ENCODE measurements at places on chromosomes 4 and X.

GRCh38 chr4:114866901-114867670 is 246.3 kb downstream of the NDST4 start:
- DNase-seq: no peak

GRCh38 chr4:1334579-1334895 is 12.5 kb upstream of the UVSSA start:
- no peak for DNase-seq

DNA sequence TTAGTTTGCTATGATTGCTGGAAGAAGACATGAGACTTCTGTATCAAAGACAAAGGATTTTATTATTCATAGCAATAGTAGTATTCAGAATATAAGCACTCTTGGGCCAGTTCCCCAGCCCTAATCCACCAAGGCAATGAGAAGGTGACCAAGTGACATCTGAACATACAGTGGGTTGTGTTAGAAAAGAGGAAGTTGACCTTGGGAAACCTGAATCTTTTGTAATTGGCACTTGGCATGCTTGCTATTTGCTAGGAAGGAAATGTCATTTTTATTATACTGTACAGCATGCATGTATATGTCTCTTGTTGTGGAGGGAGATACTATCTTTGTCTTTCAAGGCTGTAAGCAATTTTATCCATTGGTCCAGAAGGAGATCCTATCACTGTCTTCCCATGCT is 216.1 kb upstream of the FAT1 start:
- no peak for DNase-seq

DNA sequence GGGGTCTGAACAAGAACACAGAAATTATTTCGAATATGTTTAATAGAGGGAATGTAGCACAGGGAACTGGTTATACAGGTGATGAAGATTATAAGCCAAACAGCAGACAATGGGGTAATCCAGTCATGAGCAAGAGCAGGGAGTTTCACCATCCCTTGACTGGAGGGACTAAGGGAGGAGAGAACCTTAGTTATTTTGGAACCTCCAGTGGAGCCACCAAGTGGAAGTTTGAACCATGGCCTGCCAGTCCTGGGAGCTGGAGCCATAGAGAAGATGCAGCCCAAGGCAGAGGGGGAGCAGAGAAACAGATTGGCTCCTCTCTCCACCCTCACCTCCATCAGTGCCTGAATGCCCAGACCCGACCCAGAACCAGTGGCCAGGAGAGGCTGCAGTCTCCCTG is 264.6 kb upstream of the RASGEF1B start:
- DNase-seq: no peak

GRCh38 chrX:44580466-44580865 is 37.8 kb upstream of the FUNDC1 start:
- no peak for DNase-seq

- DNase-seq: no peak
Measured at GRCh38 chr4:137623013-137623412, 90.7 kb upstream of the PCDH18 start.

DNA sequence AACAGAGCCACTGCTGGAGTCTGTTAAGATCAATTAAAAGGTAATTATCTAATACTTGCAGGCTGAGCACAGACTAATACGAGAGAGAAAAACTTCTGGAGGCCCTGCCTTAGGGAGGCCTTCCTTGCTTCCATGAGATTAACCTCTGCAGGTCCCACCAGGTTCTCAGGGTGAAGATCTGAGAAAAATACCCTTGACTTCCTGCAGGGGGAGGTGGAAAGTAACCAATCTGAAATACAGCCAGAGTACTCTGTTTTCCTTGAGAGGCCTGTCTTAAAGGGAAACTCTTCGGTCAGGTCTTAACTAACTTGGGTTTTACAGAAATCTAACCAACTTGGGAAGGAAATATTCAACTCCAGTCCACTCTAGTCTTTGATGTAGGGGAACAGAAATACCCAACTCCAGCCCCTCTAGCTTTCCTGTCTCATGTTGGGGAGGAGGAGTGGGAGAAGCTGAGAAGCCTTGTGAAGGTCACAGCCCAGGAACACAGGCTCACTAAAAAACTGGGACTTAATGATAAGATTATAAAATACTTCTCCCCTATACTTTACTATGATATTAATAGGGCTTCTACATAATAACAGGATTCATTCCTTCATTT is 77.1 kb downstream of the TBCK start:
- no peak for DNase-seq

GRCh38 chr4:146087856-146088255 is 87.7 kb upstream of the LSM6 start:
- DNase-seq: no peak

GRCh38 chr4:41985151-41985550 is 3.6 kb downstream of the DCAF4L1 start:
- no peak for DNase-seq

DNA sequence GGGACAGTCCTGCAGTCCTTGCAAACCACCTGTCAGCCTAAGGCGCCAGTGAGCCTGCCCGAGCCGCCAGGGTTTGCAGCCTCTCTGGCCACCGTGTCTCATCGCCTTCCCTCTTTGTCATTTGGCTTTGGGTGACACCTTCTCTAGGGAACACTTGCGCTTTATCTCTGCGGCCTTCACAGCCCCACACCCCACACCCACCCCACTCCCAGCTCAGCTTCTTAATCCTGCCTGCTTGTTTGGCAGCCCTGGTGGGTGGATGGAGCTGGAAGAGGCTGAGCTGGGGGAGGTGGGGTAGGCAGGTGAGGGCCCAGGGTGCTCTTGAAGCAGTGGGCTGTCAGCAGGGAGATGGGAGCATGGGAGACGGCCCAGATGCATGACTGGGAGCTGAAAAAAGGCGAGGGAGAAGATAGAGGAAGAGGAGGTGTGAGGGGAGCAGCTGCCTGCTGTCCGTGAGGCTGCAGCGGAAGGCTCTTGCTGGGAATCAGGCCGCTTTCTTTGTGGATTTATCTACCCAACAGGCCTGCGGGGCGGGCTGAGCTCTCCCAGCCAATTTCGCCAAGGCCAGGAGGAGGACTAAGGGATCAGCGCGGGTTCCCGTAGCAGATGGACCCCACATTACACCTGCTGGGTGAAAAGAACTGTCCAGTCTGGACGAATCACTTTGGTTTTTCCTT is 97.5 kb upstream of the STOX2 start:
- DNase-seq: no peak

DNA sequence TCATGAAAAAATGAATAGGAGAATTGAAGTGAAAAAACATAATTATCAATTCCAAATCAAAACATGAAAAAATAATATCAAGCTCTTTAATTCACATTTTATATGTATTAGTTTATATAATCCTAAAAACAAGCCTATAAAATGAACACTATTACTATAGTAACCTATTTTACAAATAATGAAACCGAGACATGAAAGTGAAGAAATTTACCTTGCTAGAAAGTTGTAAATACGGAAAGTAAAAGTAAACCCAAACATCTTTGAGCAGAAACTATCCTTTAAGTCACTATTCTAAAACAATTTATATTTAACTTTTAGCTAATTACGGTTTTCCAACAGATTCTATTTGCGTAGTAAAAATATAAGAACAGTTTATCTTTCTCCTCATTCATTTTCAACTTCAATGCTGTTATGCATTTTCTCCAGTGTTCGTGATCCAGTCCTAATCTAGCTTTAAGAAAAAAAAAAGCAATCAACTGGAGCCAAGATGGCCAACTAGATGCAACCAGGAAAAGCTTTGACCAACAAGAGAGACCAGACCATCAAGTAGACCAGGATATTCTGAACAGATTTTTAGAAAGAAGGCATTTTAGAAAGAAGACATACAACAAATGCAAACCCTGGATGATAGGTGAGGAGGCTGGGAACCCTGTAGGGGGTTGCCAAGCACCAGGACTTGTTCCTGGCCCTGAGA is 67.0 kb downstream of the DDX53 start:
- no peak for DNase-seq

GRCh38 chrX:81662381-81662780 is 460.5 kb downstream of the SH3BGRL start:
- DNase-seq: no peak

DNA sequence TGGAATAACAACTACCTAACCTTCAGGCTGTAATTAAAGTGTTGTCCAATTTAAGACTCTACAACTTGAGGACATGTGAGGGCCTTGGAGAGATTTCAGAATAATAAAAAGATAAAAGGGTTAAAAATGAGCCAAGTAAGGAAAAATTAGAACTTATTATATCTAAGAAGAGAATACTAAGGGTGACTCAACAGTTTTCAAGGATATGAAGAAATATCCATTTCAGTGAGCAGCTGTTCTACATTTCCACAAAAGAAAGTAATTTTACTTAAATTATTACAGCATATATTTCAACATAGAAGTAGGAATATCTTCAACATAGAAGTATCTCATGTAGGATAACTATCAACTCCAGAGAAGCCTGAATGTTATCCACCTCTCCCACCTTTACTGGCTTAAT is 11.3 kb downstream of the SNX12 start:
- no peak for DNase-seq

DNA sequence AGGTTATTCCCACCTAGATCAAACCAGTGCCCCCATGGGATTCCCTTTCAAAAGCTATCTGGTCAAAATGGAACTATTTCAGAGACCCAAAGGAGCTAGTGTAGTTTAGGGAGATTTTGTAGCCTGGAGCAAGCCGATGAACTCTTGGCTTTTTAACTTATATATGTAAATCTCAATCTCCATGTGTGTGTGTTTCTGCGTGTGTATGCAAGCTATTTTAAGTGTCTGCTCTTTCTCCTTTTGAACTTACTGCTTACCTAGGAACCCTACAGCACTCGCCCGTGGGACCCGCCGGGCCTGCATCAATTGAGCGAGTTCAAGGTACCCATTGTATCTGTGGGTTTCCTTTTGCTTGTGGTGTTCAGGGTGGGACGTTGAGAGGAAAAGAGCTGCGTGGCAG is 10.4 kb downstream of the CSTF2 start:
- DNase-seq: no peak

DNA sequence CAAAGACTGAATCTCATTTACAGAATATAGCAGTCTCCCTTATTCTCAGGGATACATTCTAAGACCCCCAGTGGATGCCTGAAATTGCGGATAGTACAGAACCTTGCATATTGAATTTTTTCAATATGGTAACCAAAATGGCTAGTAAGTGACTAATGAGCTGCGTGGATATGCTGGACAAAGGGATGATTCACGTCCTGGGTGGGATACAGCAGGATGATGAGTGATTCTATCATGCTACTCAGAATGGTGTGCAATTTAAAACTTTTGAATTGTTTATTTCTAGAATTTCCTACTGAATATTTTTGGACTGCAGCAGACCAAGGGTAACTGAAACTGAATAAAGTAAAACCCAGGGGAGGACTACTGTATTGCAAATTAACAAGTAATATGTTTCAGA is 66.7 kb downstream of the STAG2 start:
- no peak for DNase-seq

GRCh38 chrX:37347420-37347819 is 1.7 kb upstream of the PRRG1 start:
- no peak for DNase-seq

DNA sequence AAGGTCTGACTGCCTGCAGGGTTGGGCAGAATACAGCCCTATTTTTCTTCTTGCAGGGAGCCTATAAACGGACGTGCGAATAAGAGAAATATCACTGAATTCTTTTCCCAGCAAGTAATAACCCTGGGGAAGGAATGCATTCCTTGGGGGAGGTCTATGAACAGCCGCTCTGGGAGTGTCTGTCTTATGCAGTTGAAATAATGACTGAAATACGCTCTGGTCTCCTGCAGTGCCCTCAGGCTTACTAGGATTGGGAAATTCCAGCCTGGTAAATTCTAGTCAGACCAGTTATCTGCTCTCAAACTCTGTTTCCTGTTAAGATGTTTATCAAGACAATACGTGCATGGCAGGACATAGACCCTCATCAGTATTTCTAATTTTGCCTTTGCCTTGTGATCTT is 72.1 kb upstream of the FAM241A start:
- DNase-seq: no peak

DNA sequence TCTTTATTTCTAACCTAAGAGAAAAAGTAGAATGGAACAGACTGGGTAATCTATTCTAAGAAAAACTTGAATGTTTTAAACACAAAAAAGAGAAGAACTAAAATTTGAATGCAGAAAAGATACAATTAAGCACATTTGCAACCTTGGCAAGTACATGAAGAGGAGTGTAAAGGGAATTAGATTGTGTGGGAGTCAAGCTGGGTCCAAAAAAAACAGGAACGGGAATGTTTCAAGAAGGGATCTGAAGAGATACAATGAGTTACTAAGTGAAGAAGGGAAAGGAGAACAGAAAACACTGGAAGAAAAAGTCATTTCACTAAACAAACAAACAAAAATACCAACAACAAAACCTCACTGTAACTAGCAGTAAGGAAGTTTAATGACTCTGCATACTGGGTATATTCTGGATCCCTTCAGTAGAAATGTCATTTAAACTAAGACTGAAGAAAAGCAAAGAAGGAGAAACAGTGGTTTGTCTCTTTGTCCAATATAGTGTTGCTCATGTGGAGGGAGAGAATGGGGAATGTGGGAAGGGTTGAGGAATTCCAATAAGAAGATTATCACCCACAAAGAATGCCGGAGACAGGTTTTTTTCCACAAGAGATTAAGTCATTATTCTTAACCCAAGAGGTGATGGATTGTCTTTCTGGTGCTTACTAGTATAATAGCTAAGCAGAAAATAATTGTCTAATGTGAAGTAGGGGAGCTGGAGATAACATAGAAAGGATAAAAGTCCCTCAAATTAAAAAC is 50.4 kb upstream of the PTPN13 start:
- no peak for DNase-seq

GRCh38 chr4:42364266-42365053 is 32.8 kb upstream of the SHISA3 start:
- DNase-seq: no peak

DNA sequence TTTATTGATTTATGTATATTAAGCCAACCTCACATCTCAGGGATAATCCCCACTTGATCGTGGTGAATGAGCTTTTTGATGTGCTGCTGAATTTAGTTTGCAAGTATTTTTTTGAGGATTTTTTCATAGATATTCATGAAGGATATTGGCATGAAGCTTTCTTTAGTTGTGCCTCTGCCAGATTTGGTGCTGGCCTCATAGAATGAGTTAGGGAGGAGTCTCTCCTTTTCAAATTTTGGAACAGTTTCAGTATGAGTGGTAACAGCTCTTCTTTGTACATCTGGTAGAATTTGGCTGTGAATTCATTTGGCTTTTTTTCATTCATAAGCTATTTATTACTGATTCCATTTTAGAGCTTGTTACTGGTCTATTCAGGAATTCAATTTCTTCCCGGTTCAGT is 197.2 kb upstream of the NDST4 start:
- DNase-seq: no peak

DNA sequence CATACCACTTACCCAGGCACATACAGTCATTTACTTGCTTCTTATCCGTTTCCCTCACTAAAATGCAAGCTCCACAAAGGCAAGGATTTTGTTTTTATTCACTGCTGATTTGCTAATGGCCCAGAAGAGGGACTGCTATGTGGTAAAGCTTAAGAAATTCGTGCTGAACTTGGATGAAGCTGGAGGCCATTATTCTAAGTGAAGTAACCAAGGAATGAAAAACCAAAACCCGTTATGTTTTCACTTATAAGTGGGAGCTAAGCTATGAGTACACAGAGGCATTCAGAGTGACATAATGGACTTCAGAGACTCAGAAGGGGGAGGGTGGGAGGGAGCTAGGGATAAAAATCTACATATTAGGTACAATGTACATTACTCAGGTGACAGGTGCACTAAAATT is 47.2 kb downstream of the RAB33B start:
- no peak for DNase-seq
